ENCODE measurements at places on chromosomes 5 and 9.

DNA sequence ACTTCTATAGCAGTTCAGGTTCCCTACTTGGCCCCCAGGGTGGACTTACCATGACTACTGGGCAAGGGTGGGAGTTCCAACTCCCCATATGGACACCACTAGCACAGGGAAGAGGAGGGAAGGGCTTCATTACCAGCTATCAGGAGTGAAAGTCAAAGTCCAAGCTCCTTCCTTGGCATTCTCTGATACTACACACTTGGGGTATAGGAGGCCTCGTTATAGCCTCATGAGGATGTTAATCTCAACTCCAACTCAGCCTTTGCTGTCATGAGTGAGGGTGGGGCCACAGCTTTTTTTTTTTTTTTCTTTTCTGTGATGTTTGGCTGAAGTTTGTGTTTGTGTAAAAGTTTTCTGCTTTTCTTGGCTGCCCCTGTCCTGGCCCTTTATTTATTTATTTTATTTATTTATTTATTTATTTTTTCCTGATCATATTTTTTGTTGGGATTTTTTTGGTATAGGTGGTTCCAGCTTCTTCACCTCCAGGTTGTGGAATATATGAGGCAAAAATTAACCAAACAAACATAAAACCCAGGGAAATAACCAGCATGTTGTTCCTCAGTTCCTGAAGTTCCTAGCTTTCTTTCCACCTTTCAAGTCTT lies 8.7 kb downstream of the GARIN3 start:
- no peak for DNase-seq

- DNase-seq, result no peak
These were observed 3.4 kb upstream of the SPINK4 start for GRCh38 chr9:33236571-33236970.

GRCh38 chr9:72788966-72789735 lies 163.7 kb downstream of the ALDH1A1 start:
- no peak for DNase-seq

DNA sequence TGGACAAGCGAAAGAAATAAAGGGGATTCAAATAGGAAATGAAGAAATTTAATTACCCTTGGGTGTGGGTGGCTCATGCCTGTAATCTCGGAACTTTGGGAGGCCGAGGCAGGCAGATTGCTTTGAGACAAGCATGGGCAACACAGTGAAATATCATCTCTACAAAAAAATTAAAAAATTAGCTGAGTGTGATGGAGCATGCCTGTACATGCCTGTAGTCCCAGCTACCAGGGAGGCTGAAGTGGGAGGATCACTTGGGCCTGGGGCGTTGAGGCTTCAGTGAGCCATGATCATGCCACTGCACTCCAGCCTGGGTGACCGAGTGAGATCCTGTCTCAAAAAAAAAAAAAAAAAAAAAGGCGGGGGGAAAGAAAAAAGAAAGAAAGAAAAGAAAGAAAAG lies 4.0 kb upstream of the RCL1 start:
- no peak for DNase-seq

GRCh38 chr9:35828716-35829083 lies at the start of gene FAM221B:
Gene FAM221B (minus strand): TSS chr9:35828732. CDS start chr9:35826161, 2,571 bp downstream.
- peak; percentile 20 for DNase-seq

GRCh38 chr5:111453747-111454146 lies 58.6 kb downstream of the STARD4 start:
- no peak for DNase-seq

- DNase-seq, result no peak
These were observed 262.8 kb downstream of the RFX3 start for GRCh38 chr9:3262826-3263529.

- no peak for DNase-seq
These were observed 1625.5 kb upstream of the CDH6 start for GRCh38 chr5:29568028-29568427.

DNA sequence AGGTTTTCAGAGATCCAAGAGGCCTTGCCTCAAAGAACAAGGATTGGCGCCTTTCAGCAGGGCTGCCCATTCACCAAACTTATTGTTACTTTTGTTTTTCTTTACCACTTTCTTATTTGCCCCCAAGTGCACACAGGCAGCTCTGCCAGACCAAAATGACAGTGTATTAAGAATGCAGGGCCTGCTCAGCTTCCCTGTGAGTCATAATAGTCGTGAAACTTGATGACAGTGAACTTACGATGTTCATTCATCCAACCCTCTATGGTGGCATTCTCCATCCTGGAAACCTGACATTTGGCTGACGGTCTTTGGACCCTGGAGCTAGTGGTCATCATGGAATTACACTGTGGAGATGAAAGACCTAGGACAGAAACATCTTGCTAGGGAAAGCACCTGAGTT lies 44.3 kb downstream of the UBE2QL1 start:
- peak; percentile 38 for DNase-seq

DNA sequence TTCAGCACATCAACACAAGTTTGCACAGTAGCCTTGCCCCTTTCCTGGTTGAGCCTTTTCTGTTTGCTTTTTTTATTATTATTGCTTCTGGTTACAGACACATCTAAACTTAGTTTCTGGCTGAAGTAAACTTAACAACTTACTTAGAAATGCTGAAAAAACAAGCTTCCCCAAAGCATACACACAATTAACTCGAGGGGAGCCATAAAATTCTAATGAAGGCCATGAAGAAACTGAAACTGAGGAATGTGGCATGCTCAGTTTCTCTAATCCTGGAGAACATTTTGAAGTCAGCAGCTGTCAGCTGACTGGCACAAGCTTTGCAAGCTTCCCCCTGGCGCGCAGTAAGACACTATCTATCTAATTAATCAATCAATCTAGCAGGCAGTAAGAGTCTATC lies 3.7 kb downstream of the MYO10 start:
- DNase-seq, result no peak

DNA sequence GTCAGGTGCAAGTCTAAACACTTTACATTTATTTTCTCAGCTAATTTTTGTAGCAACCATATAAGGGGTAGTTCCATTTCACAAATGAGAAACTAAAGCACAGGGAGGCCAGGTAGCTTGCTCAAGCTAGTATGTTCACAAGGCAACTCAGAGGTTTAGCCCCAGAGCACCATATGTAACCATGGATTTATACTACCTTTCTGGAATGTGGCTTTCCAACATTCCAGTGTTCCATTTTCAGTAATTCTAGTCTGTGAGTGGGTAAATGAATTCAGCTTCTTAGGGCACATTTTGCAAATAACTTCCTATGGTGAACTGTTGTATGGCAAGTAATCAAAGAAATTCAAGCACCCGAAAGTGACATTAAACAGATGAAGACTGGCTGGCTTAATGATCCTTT lies 25.0 kb upstream of the CAST start:
- DNase-seq, result no peak

- no peak for DNase-seq
These were observed 3.2 kb upstream of the ANXA1 start for GRCh38 chr9:73148447-73148937.

GRCh38 chr9:79572608-79573411 lies 1.0 kb downstream of the TLE4 start:
- no peak for DNase-seq

DNA sequence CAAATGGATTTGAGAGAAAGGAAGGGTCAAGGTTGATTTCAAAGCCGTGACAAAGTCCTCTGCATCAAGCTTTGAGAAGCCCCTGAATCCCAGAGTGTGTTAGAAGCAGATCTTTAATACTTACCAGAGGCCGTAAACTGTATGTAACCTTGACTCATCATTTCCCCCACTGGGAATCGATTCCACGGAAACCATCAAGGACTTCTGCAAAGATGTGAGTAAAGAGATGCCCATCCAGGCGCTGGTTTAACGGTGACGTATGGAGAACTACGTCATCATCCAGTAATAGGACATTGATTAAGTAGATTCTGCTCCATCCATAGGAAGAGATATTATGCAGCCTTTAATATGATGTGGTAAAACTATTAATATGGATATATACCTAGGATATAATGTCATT lies 1.6 kb downstream of the RNF183 start:
- no peak for DNase-seq

GRCh38 chr9:19408316-19408692 lies 505 bp upstream of the ACER2 start:
- DNase-seq, result no peak

DNA sequence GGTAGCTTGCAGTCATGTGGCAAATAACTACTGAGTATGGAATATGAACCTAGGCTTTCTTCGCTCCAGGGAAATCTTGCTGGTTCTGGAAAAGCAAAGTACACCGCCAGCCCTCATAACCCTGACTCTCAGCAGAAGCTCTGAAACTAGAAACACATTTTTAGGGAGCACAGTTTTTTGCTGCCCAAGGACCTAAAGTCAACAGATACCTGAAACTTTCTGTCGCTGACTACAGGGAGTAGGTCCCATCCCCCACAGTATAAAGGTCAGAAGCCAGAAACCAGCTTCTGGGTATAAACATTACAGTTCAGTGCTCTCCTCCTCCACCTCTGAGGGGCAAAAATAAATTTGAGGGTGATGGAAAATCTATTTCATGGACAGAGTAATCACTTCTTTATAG lies 3.0 kb downstream of the ATOX1 start:
- DNase-seq, result no peak
